Muscle of leg (tissue), 16 donors: ENCODE measurements at places on chromosomes 3 and 15. TPM values are rescaled to one million over a fixed set of nuclear protein-coding genes. Genes with fewer than 3 reads are reported as not detected.

AHSG gene
- polyA plus RNA-seq: 7.4 TPM

CCDC9B gene
- polyA plus RNA-seq: 10.4 TPM

NPHP3 gene
- 50.8 TPM for polyA plus RNA-seq

NR2C2 gene
- 37.9 TPM for polyA plus RNA-seq

ZPLD1 gene
- polyA plus RNA-seq: 0.04 TPM

IL5RA gene
- 0.08 TPM for polyA plus RNA-seq

BSN gene
- polyA plus RNA-seq: 0.53 TPM

ALDH1A3 gene
- polyA plus RNA-seq: 23.5 TPM

GOLGA6D gene
- polyA plus RNA-seq: 0.23 TPM

EXOSC7 gene
- 41.5 TPM for polyA plus RNA-seq

ILDR1 gene
- polyA plus RNA-seq: 0.27 TPM

ASB14 gene
- polyA plus RNA-seq: 0.39 TPM

TNFAIP8L3 gene
- 1.4 TPM for polyA plus RNA-seq
